ENCODE measurements at places on chromosomes 13 and 19.

DNA sequence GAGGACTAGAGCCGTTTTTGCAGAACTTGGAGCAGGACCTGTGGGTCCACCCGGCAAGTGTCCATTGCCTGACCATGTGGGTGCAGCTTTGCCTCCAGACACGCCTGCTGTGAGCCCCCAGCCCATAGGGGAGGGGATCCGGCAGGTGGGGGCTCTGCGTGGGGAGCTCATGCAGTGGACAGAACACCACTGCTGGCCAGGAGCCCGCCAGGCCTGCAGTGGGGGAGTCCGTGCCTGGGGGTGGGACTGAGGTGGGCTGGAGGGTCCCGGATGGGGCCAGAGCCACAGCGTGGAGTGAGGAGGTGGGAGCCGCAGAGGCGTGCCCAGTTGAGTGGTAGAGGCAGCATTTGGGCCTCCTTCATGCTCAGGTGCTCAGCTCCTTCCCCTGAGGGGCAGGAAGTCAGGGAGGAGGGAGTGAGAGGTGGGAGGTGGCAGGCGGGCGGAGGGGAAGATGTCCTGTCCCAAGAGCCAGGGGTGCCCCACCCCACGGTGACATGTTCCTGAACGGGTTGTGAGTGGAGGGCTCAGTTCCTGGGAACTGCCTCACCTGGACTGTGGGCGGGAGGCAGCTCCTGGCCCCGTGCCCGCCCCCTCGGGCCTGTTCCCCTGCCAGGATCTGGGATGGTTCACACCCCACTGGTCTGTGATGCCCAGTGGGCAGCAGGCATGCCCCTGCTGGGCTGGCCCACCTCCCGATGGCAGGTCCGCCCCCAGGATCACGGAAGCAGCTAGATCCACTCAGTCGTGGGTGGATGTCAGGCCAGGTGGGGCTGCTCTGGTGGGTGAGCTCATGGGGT, 8.8 kb downstream of the ADAT3 start:
- no peak for DNase-seq

DNA sequence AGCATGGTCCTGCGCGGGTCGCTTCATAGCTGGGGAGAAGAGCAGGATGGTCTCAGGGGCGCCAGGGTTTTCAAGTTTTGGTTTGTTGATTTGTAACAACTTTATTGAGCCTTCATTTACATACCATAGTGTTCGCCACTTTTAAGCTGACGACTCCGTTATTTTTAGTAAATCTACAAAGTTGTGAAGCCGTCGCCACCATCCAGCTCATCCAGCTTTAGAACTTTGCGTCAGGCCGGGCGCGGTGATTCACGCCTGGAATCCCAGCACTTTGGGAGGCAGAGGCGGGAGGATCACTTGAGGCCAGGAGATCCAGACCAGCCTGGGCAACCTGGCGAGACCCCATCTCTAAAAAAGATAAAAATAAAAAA, 404 bp downstream of the C19orf44 start:
- no peak for DNase-seq

DNA sequence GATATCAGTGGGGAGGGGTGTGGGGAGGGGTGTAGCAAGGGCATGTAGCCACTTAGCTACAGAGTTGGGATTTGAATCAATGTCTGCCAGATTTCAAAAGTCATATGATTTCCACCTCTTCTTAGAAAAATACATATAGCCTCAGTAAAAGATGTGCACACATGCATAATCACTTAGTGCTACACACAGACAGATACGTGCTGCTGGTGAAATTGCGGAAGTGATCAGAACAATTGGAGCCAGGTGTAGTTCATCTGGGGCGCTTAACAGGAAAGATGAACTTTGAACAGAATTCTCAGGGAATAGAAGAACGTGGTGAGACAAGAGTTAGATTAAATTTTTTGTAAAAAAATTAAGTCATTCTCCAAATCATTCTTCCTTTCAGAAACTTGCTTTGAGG, 333.1 kb downstream of the KCNRG start:
- DNase-seq = no peak

- no peak for DNase-seq
These were observed 2476.7 kb downstream of the PCDH9 start for GRCh38 chr13:64753233-64754000.

- no peak for DNase-seq
These were observed 190.9 kb downstream of the KLF12 start for GRCh38 chr13:73943137-73943964.

- DNase-seq = no peak
These were observed 21.6 kb downstream of the ATP4B start for GRCh38 chr13:113636266-113636963.
